ENCODE measurements at places on chromosomes 6 and 20.
A peak's percentile ranks its signal among the peaks of the same experiment; 100 is the strongest.

DNA sequence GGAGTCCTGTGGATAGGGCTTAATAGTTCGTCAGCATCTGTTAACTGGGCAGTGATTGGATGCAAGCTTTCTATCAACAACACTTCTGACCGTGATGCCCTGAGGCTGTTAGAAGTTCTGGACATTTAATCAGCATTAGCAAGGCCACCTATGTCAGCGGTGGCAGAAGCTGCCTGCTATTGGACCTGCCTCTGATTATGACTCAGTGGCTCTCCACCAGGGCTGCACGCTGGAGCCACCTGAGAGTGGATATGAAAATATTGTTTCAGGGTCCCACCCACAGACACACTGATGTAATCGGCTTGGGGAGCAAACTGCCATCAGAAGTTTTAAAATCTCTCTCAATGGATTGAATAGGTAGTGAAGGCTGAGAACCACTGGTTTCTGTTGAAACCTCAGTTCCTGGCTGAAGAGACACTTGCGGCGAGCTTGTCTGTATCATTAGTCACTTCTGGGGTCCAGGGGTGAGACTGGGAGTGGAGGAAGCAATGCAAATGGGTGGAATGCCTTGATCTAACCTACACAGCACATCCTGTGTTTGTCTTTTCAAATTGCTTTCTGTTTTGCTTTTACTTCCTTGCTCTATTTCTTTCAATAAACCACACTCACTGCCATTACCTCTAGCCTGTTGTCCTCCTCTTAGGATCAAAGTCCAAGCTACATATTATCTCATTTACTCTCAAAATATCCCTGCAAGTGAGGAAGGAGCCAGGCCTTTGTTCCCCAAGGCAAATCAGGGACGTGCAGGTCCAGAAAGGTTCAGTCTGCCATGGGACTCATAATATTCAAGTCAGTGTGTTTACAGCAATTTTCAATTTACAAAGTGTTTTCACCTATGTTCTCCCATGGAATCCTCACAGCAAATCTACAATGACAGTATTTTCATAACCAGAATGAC is 4.2 kb downstream of the CLIC5 start:
- DNase-seq, result no peak
- no peaks in the 10 kb centered on the region for H3K36me3 ChIP-seq
- no peak overlapping the region for H3K27ac ChIP-seq
- no peaks in the 10 kb centered on the region for H3K4me1 ChIP-seq

DNA sequence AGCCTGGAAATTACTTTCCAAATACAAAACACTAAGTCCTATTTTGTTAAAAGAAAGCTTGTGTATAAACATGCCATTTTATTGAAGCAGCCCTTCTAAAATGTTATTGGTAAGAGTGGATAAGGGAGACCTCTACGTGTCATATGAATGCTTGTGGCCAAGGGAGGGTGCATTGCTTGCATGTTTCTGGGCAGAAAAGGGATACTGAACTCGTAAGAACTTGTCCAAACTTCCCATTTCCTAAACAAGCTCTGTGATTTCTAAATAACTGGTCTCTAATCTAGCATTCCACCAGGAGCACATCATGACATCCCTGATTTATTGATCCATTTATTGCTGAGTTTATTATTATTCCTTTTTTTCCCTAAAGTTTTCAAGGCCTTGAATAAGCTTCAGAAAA is 474.1 kb downstream of the CD109 start:
- no peaks in the 10 kb centered on the region for H3K4me1 ChIP-seq
- H3K36me3 ChIP-seq, result no peaks in the 10 kb centered on the region
- no peak overlapping the region for H3K27ac ChIP-seq
- DNase-seq, result no peak
- no peak overlapping the region for H3K4me3 ChIP-seq

DNA sequence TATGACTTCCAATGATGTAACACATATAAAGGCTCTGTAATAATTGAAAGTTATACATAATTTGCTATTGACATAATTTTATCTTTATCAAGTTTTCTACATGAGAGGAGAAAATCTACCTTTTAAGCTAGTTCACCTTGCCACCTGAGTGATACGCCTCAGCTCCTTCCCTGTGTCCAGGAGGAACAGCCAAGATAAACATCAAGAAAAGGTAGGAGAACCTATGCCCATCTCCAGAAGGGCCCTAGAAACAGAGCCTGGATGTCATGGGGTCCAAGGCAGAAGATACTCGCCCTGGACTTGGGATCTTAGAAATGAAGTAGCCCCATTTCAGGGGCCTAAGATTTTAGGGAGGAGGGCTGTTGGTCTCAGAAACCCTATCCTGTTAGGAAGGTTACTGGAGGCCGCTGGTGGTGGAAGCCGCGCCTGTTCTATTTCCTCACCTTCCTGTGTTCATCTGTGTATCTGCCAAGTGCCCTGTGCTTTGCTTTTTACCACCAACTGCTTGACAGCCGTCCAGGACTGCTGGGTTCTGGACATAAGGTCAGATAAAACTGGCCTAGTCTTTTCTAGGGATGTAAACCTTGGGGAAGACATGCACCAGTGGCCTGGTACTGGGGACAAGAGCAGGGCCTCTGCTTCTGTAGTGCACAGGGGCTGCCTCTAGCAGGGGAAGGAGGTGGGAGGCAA is 178.5 kb downstream of the ARID1B start:
- no peaks in the 10 kb centered on the region for H3K27me3 ChIP-seq
- no peak overlapping the region for H3K4me3 ChIP-seq
- DNase-seq, result peak; percentile 62
- no peaks in the 10 kb centered on the region for H3K36me3 ChIP-seq
- H3K27ac ChIP-seq, result peak overlapping the region; percentile 46

DNA sequence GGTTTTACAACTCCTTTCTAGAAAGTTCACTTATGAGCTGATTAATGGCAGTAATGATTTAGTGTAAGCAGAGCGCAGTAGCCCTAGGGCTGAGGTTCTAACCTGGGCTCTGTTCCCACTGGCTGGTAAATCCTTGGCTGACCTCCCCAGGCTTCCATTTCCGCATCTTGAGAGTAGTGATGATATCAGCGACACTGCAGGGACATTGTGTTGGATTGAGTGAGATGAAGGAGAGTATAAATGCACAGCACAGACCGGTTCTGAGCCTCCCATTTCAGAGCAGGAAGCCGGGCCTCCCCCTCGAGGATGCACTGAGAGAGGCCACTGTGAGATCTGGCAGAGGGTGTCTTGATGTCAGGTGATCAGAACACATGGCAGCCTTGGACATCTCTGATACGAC is 477.2 kb upstream of the SULF2 start:
- peak; percentile 19 for DNase-seq
- H3K27me3 ChIP-seq, result no peaks in the 10 kb centered on the region
- no peaks in the 10 kb centered on the region for H3K36me3 ChIP-seq
- H3K4me3 ChIP-seq, result no peak overlapping the region

DNA sequence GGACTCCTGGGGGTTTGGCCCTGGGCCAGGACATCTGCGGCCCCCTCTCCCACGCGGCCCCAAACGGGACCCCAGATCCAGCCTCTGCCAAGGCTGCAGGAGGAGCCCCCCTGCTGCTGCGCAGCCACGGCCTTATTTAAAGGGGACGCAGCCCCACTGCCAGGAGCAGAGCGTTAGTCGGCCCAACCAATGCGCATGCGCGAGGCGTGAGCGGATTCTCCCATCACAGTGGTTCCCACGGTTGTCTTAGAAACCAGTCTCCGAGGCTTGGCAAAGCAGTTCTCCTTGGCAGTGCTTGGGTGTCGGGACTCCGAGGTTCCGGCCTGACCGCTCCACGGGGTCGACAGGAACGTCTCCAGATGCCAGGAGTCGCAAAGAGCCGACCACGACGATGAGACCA is 288.3 kb upstream of the ZNF337 start:
- DNase-seq, result no peak
- no peaks in the 10 kb centered on the region for H3K4me1 ChIP-seq
- H3K4me3 ChIP-seq, result no peak overlapping the region
- H3K27me3 ChIP-seq, result no peaks in the 10 kb centered on the region

- no peaks in the 10 kb centered on the region for H3K36me3 ChIP-seq
- H3K4me1 ChIP-seq, result no peaks in the 10 kb centered on the region
- peak; percentile 27 for DNase-seq
- H3K4me3 ChIP-seq, result peak overlapping the region; percentile 26
- peak overlapping the region; percentile 56 for H3K27ac ChIP-seq
- no peaks in the 10 kb centered on the region for H3K27me3 ChIP-seq
Observed at GRCh38 chr6:5866547-5867051, 140.1 kb downstream of the NRN1 start.

GRCh38 chr6:111792914-111793700 is 80.1 kb downstream of the FYN start:
- DNase-seq, result no peak
- no peak overlapping the region for H3K27ac ChIP-seq
- H3K27me3 ChIP-seq, result no peaks in the 10 kb centered on the region
- no peaks in the 10 kb centered on the region for H3K4me1 ChIP-seq

GRCh38 chr6:36691612-36692011 is 6.0 kb upstream of the RAB44 start:
- no peaks in the 10 kb centered on the region for H3K36me3 ChIP-seq
- H3K4me3 ChIP-seq, result no peak overlapping the region
- no peaks in the 10 kb centered on the region for H3K27me3 ChIP-seq
- DNase-seq, result no peak
- no peak overlapping the region for H3K27ac ChIP-seq

- no peaks in the 10 kb centered on the region for H3K36me3 ChIP-seq
- DNase-seq, result no peak
- no peaks in the 10 kb centered on the region for H3K27me3 ChIP-seq
- no peaks in the 10 kb centered on the region for H3K4me1 ChIP-seq
- H3K4me3 ChIP-seq, result no peak overlapping the region
Observed at GRCh38 chr6:68235326-68235784, 399.7 kb upstream of the ADGRB3 start.

DNA sequence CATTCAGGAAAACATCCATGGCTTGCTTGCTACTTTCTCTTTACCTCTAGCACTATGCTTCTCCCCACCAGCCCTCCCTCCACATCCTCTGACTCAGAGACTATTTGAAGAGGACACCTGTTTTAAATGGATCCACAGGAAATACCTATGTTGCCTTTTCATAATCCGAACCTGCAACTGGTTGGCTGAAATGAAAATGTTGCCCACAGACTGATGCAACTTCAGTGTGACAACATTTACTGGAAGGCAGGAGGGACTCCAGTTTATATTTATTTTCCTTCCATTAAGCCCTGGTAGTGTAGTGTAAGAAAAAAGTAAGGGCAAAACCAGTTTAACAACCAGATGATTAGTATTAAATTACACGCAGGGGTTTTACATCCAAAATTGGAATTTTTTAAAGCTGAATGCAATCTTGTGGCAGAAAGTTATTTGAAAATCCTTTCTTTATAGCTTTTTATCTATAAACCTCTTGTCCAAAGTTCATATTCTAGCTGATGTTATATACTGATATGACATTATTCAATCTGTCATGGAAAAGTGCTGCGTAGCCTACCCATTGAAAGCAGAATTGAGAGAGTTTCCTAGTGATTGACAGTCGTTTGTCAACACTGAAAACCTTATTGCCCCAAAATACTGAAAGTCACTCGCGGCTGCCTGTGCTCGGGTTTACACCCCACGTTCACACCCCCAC is 881 bp upstream of the AIG1 start:
- H3K27me3 ChIP-seq, result no peaks in the 10 kb centered on the region
- no peaks in the 10 kb centered on the region for H3K4me1 ChIP-seq
- DNase-seq, result peak; percentile 63
- peak overlapping the region; percentile 94 for H3K27ac ChIP-seq
- H3K4me3 ChIP-seq, result peak overlapping the region; percentile 87

DNA sequence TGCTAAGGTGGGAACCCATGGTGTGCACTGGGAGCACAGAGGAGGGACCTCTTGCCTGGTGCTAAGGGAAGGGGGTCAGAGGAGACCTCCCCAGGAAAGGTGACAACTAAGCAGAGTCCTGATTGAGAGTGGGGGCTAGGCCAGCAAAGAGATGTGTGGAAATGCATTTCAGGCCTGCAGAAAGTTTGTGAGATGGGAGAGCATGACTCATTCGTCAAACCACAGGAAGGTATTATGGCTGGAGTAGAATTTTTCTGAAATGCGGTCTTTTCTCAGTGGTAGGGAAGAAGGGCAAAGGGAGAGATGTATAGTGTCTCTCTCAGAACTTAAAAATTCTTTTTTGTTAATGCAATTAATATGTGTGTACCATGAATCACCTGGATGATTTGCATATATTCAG is 23.6 kb upstream of the EDN1 start:
- H3K27ac ChIP-seq, result no peak overlapping the region
- no peak for DNase-seq
- H3K36me3 ChIP-seq, result no peaks in the 10 kb centered on the region

DNA sequence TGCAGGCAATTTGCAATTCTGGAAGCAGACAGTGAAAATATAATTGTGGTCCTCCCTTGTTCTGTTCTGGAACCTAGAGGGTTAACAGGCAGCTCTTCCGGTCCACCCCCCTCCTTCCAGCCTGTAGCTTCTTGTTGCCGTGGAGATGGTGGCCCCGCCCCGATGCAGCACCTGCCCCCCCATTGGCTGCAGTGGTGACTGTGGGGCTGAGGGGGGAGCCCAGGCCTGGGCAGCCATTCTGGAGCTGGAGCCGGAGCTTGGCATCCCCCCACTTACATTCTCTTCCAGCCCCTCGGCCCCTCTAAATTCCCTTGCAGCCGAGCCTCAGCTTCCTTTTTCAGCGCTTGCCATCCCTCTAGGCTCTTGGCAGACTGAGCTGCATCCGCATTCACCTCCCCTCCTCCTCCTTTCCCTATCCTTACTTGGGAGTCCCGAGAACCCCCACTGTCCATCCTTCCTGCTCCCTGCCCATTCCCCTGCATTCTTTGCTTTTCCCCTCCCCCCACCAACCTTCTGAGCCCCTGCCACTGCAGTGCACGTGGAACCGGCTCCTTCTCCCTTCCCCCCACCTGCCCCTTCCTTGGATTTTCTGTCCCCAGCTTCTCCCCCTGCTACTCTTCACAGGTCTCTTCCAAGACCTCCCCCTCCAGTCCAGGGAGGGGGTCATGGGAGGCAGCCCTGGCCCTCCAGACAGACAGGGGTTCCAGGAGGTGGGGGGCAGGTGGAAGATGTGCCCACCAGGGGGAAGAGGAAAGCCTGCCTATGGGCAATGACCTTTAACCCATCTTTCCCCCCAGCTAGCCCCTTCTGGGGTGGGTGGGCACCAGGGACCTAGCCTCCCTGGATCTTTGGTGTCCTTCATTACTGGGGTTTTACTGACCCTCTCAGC is 11.4 kb downstream of the SYNGAP1 start:
- H3K27ac ChIP-seq, result no peak overlapping the region
- no peaks in the 10 kb centered on the region for H3K27me3 ChIP-seq

- H3K27ac ChIP-seq, result no peak overlapping the region
- no peak overlapping the region for H3K4me3 ChIP-seq
- no peaks in the 10 kb centered on the region for H3K36me3 ChIP-seq
- H3K4me1 ChIP-seq, result no peaks in the 10 kb centered on the region
- no peak for DNase-seq
- H3K27me3 ChIP-seq, result no peaks in the 10 kb centered on the region
Observed at GRCh38 chr6:142395768-142396231, 94.0 kb downstream of the ADGRG6 start.

- no peak overlapping the region for H3K27ac ChIP-seq
- H3K36me3 ChIP-seq, result no peaks in the 10 kb centered on the region
- H3K4me3 ChIP-seq, result no peak overlapping the region
- H3K4me1 ChIP-seq, result no peaks in the 10 kb centered on the region
Observed at GRCh38 chr6:148816117-148816516, 69.3 kb downstream of the UST start.
